ENCODE measurements at places on chromosomes 3 and 15. TPM values are rescaled to one million over a fixed set of nuclear protein-coding genes. Genes with fewer than 3 reads are reported as not detected.

Gene SEMA5B
- total RNA-seq, result not detected

Gene POLR2M
- total RNA-seq, result 51.6 TPM

Gene GOLGA6B
- not detected for total RNA-seq

Gene LRIG1
- total RNA-seq, result 34.2 TPM

Gene IL5RA
- not detected for total RNA-seq

Gene ANKUB1
- total RNA-seq, result not detected

Gene UTS2B
- not detected for total RNA-seq

Gene ERICH6
- not detected for total RNA-seq

Gene GOLGA8Q
- 3.0 TPM for total RNA-seq

Gene ALPK3
- 0.30 TPM for total RNA-seq

Gene TM6SF1
- 5.1 TPM for total RNA-seq

Gene CASR
- 0.02 TPM for total RNA-seq

Gene ATP8B4
- total RNA-seq, result 22.5 TPM

Gene GBE1
- total RNA-seq, result 34.9 TPM

Gene RAD54L2
- total RNA-seq, result 35.6 TPM

Gene IL16
- total RNA-seq, result 199 TPM

Gene MORC1
- not detected for total RNA-seq

Gene HIGD2B
- total RNA-seq, result 0.16 TPM

Gene TPRG1
- 29.5 TPM for total RNA-seq

Gene NLGN1
- total RNA-seq, result not detected

Gene ADCY5
- not detected for total RNA-seq

Gene RAB11A
- 147 TPM for total RNA-seq

Gene UROC1
- total RNA-seq, result not detected

Gene ALDH1A2
- not detected for total RNA-seq

Gene GXYLT2
- not detected for total RNA-seq

Gene CADPS
- total RNA-seq, result not detected

Gene FOXL2
- not detected for total RNA-seq

Gene LINGO1
- not detected for total RNA-seq

Gene MNS1
- 0.16 TPM for total RNA-seq

Gene POC1A
- total RNA-seq, result 28.4 TPM

Gene ADAMTSL3
- total RNA-seq, result 0.07 TPM

Gene TNFAIP8L3
- total RNA-seq, result 0.18 TPM

Gene LTF
- not detected for total RNA-seq

Gene SH3GL3
- total RNA-seq, result not detected

Gene SPINK8
- not detected for total RNA-seq

Gene RPL35A
- 1,079 TPM for total RNA-seq

Gene TMC3
- not detected for total RNA-seq

Gene MESP2
- not detected for total RNA-seq

Gene TP63
- 2.9 TPM for total RNA-seq

Gene TRH
- total RNA-seq, result not detected

Gene CLDN18
- total RNA-seq, result not detected

Gene HRG
- not detected for total RNA-seq
